ENCODE measurements at places on chromosomes 2 and 18.

- no peak for DNase-seq
Measured at GRCh38 chr18:35835833-35836232, 136.6 kb upstream of the RMP24 start.

DNA sequence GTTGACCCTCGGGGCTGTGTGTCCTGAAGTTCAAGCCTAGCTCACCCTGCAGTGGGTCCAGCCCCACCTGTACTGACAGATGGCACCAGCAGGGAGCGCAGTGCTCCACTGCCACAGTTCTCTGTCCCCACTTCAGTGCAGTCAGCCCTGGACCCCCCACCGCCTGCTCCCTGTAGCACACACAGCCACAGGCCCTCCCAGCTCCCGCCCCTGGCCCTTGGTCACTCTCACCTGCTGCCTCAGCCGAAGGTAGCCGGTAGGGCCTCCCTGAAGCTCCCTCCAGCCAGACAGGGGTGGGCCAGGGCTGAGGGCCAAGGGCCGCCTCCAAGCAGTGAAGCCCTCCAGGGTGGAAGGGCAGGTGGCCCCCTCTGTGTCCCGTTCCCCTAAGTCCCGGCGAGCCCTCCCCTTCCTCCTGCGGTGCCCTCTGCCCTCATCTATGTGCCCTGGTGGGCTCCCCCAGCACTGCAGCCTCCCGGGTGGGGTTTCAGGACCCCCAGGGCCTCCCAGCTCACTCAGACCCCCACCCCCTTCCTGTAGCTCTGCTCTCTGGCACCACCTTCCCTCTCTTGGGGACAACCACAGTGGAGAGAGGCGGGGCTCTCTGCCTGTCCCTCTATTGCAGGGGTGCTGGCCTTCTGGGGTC lies 10.8 kb upstream of the ALPP start:
- peak; percentile 60 for DNase-seq

DNA sequence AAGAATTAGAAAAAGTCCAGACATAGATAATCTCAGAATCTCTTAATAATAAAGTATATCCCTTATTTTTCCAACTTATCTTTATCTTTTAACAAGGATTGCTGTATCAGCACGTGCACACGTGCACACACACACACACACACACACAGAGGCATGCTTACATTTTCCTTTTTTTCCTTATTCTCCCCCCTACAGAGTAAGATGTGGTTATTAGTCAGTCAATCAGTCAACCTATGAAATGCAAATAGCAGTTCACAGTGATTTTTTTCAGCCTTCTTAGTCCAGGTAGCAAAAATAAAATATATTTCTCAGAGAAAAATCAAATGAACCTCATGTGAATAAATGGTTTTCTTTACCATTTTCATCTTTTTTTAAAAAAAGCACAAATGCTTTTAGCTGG lies 506.2 kb upstream of the SLC39A10 start:
- no peak for DNase-seq

GRCh38 chr2:241454837-241455485 lies 53.4 kb downstream of the STK25 start:
- no peak for DNase-seq

GRCh38 chr2:70922235-70923234 lies 13.2 kb upstream of the ATP6V1B1 start:
- DNase-seq = no peak

DNA sequence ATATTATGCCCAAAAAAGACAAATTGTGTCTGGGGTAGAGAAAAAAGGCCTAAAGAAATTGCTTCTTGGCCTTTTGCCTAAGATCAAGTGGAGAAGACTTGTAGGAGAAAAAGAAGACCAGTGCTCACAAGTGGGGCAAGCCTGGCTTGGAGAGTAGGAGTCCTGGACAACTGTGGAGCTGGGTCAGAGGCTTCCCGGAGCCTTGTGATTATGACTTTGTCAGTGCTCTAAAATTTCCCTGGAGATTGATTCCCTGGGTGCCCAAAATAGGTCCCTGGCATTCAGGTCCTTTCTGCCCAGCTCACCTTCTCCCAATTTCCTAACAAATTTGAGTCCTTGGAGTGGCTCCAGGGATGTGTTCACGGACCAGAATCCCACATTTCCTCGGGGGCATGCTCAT lies 787 bp upstream of the TRIM54 start:
- DNase-seq = no peak

DNA sequence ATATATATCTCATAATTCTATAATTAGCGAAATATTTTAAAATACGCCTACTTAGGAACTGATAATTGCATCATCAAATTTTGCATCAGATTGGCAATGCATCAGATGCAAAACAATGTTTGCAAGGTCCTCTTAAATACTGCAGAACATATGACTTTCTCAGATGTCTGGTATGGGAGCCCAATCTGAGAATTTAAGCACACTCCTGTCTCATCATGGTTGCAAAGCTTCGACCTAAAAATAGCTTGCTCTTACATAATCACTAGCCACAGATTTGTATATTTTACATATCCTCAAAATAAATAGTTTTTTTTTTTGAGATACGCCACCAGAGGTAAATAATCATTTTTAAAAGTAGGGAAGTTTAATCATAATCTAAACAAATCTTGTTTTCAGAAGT lies 123.2 kb downstream of the CABYR start:
- no peak for DNase-seq

DNA sequence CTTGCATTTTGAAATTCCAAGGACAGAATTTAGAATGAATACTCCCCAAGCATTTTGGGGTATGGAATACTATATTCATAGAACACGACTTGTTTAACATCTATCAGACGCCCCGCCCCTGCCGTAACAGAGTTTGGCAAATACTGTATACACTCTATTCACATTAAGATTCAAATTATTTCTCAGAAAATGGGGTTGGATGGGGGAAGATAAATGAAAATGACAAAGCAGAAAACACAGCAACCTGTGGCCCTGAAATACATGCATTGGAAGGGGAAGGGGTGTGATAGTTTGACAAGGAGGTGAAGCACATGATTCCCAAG lies 634.6 kb upstream of the SLC39A10 start:
- DNase-seq = no peak

GRCh38 chr2:64203858-64204632 lies 59.8 kb upstream of the PELI1 start:
- DNase-seq = no peak

- DNase-seq = no peak
Measured at GRCh38 chr2:177340158-177340557, 52.4 kb upstream of the AGPS start.

All from tibial artery (tissue), 4 donors.